ENCODE measurements at places on chromosomes 4 and X.

GRCh38 chr4:9996319-9997110, 24.8 kb downstream of the SLC2A9 start:
- no peak for DNase-seq

GRCh38 chr4:180717451-180718033, 1525.7 kb upstream of the TENM3 start:
- DNase-seq: no peak

DNA sequence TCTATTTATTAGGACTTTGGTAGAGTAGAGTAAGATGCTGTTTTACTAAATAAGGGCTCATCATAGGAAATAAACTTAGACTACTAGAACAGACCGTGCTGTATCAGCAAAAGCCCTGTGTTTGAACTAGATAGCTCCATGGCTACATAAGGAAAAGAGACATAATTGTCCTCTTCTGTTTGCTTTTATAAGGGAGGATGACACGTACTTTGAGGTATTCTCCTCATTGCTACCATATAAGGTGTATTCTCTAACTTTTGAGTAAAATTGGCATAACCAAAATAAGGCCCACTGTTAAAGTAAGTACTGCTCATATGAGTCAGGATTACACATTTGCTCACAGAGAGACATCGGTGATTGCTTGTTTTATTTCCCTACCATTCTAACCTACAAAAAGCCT, 64.3 kb downstream of the PDLIM5 start:
- DNase-seq: peak; percentile 59

- no peak for DNase-seq
These were observed 44.3 kb upstream of the ARHGAP24 start for GRCh38 chr4:85430697-85431096.

GRCh38 chr4:11487868-11488544, 59.3 kb upstream of the HS3ST1 start:
- DNase-seq: peak; percentile 12

- no peak for DNase-seq
These were observed 62.1 kb upstream of the S100G start for GRCh38 chrX:16587836-16588235.

DNA sequence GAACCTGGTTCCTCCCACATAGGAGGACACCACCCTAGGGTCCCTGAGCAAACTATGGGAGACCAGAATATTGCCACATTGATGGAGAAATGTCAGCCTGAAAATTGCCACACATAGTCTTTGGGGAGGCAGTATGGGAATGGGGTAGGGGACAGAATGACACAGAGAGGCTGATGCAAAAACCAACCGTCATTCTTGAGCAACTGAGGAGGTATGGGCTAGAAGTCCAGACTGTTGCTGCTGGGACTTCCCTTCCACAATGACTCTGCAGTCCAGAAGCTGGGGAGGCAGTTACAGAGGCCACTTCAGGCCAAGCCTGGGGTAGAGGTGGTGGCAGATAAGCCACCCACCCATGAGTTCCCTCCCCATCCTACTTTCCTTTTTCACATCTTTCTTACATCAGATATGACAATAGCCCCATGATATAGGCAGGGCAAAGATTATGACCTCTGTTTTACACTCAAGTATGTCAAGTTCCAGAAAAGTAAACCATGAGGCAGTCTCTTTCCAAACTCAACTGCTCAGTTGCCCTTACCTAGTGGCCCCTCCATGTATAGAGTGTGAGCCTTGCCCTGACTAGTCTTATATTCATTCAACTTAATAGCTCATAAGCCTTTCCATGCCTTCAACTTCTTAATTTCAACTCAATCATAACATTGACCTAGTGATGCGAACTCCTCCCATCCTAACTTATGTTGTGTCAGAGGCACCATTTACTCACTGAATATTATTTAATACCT, 41.7 kb downstream of the VSIG4 start:
- no peak for DNase-seq
